HS-27A (cell line): ENCODE measurements at places on chromosomes 1 and 21.

DNA sequence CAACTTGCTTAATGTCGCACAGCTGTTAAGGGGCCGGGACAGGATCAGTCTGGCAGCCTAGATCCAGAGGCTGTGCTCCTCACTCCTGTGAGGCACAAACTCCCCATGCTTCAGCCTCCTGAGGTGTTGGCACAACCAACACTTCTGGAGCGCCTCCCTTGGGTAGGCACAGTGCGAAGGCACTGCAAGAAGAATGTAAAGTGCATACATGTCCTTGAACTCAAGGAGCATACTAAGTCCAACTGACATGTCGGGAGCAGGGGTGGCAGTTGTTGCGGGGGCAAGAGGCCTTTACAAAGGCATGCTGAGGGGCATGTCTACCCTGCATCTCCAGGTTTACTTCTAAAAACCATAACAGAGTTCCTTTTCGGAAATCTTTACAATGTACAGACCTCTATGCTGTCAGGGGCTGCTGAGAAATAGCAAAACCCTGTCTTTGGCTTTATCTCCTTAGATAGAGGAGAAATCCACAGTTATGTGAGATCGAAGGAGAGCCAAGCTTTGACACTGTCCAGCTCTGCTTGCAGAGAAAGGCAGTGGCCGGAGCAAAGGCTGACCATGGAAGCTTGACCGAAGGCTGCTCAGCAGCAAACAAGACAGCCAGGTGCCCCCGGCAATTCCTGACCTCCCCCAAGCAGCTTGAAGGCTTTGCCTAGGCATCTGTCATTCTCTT is 93.9 kb downstream of the CDC7 start:
- DNase-seq: no peak

DNA sequence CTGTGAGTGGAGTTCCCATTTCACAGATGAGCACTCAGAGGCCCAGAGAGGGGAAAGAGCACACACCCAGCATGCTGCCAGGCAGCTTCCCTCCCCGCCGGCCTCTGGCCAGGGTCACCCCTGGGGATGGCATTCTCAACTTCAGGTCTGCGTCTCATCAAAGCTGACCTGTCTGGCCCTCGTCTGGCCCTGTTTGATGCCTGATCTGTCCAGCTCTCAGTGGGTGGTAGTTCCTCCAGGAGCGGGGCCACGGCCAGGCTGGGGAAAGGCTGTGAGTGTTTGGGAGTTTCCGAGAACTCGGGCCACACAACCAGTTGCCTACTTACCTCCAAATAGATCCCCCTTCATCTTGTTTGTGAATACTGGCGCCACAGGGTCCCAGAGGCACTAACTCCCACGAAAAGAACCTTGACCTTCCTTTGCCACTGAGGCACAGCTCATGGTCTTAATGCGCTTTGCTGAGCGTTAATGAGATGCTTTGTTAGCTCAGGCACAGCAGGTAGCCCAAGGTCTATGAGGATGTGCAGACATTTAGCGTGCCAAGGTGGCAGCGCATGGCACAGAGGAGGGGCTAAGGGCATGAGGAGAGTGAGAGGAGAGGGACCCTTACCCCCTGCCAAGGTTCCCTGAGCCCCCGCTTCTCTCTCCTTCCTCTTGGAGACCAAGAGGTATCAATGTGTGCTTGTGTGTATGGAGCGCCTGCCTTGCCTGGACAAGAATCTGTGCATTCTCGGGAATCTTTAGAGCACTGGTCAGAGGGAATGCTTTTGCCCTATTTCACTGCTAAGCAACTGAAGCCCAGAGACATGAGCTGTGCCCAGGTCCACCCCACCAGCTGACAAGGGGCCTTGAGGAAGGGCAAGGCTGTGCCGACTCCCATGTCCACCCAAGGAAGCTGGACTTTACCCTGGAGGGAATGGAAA is 61.2 kb downstream of the DISP3 start:
- no peak for DNase-seq

GRCh38 chr1:77012066-77012465 is 144.8 kb downstream of the ST6GALNAC5 start:
- no peak for DNase-seq

DNA sequence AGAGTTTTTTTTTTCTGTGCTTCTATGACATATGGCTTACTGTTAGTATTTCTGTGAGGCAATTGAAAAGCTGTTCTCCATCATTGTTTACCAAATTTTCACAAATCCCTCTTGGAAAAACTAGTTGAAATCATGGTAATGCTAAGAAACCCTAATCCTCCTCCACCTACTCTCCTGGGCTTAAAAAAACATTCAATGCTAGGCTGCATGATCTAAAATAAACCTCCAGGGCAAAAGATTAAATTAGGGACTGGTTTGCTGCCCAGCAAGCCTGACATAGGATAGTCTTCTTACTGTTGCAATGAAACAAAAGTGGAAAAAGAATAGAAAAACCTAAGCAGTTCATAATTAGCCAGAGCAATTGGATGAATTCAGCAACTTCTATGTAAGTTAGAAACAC is 16.1 kb downstream of the C1orf52 start:
- no peak for DNase-seq

- DNase-seq: no peak
These were observed 35.6 kb upstream of the PCBP3 start for GRCh38 chr21:45607909-45608295.

DNA sequence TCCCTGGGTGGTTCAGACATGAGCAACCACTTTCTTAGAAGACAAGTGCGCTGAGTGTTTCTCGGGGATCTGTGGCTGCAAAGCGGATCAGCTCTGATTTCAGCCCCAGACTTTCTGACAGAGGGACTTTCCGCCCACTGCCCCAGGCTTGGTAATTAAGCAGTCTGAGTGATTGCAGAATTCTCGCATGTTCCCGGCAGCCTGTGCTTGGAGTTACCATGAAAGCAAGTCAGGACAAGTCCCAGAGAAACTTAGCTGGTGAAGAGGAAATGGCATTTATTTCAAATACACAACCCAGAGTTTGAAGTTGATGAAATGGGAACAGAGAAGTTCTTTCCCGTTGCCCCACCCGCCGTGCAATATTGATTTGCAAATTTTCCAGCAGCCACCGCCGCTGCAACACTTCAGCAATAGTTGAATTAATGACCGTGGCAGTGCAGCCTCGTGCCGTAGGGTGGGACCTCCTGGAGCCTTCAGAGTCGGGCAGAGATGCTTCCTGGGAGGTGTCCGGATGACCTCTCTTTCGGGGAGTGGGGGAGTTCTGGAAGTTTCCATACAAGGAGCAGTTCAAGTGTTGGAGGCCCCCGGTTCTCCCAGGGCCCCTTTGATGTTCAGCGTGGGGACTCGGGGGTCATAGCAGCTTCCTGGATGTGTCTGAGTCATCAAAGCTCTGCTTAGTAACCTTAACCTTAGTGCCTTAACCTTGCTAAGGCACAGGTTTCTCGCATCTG is 134.7 kb downstream of the KAZN start:
- no peak for DNase-seq

DNA sequence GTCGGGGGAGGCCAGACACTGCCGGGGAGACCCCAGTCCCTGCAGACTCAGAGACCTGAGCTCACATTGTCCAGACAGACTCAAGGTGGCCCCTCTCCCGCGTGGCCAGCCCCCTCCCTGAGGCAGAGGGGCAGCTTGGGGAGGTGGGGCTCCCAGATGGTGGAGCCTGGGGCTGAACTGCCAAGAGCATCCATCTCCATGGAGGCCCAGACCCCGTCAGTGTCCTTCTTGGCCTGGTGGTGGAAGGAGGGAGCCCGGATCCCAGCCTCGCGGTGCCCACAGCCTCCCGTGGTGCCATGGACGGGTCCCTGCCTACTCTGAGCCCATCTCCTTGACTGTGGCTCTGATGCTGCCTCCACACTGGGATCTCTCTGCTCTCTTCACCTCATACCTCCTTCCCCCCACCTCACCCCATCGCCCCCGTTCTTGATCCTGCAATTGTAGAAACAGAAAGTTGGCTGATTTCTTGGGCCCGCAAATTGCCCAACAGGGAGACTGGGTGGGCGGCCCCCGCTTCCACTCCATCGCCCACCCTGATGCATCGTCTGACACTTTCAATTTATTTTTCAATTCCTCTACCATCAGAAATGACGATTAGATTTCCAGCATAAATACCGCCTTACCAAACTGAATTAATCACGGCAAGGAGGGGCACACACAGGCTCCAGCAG is 348.9 kb downstream of the MATN1 start:
- DNase-seq: no peak

DNA sequence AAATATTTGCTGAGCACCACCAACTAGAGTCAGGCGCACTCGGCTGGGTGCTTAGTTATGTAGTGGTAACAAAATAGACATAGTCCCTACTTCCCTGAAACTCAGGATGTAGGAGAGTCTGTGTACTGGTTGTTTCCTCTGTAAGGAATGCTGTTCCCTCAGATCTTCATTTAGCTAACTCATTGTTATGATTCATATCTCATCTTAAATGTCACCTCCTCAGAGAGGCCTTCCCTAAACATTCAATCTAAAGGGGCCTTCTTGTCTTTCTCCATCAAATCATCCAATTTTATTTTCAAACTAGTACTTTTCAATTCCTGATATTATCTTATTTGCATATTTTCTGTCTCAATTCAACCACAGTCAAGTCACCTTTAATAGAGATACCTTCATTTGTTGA is 132.9 kb downstream of the PIK3R3 start:
- DNase-seq: no peak

DNA sequence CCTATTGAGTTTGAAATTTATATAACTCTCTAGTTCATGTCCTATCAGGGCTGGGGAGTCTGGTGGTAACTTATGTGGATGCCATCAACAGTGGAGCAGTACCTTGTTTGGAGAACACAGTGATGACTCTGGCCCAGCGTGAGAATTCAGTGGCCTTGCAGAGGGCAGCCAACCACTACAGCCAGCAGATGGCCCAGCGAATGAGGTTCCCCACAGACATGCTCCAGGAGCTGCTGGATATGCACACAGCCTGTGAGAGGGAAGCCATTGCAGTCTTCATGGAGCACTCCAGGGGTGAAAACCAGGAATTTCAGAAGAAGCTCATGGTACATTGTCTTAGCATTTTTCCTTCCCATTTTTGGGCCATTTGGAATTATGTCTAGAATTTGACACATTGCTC is 32.0 kb upstream of the GBP6 start:
- no peak for DNase-seq

- no peak for DNase-seq
These were observed 5.4 kb downstream of the FOXO6 start for GRCh38 chr1:41366455-41367287.

- no peak for DNase-seq
These were observed 48.7 kb downstream of the SYT6 start for GRCh38 chr1:114104949-114105348.
